ENCODE measurements at places on chromosomes 12 and 14.
A peak's percentile ranks its signal among the peaks of the same experiment; 100 is the strongest.

DNA sequence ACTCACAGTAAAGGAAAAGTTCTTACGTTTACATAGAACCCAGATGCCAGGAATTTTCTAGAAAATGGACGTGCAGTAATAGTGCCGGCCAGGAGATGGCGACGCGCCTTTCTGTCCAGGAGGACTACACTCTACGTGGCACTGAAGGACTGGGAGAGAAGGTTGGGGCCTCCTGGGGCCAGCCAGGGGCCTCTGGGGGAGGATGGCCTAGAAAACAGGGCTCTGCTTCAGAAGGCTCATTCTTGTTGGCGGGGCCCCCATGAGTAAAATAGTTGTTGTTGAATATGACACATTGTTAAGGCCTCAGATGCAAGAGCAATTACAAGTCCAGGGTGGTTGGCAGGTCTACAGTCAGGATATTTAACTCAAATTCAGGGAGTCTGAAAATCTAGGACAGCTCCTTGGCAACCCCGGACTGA is 120.1 kb upstream of the MAX start:
- peak; percentile 42 for DNase-seq

- DNase-seq: no peak
These were observed 16.4 kb downstream of the MANSC1 start for GRCh38 chr12:12333407-12334366.

GRCh38 chr14:54591461-54591860 is 24.5 kb downstream of the SAMD4A start:
- no peak for DNase-seq

DNA sequence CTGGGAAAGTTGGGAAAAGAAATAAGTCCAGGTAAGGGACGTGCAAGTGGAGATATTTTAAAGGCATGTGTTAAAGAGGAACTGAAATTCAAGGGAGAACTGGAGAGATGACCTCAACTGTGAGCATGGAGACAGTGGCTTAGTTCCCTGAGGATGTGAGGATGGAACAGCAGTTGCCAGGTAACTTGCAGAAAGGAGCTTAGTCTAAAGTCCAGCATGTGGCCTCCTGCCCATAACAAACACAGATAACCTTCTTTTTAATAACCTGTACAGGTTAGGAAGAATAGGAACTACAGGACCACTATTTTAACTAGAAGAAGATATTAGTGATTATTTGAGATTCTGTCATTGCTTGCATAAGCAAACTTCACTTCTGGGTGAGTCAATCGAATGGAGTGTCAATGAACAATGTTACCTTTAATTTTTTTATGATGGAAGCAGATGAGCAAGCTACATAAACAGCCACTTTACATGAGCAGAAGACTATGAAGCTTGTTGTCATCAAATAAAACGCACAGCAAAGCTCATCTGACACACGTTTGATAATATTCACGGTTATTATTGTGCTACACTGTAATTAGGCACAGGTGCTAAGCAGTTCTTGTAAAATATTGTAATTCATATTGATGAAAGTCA is 291.7 kb upstream of the DDHD1 start:
- no peak for DNase-seq

- no peak for DNase-seq
These were observed 579.1 kb downstream of the TMTC2 start for GRCh38 chr12:83265808-83266207.

DNA sequence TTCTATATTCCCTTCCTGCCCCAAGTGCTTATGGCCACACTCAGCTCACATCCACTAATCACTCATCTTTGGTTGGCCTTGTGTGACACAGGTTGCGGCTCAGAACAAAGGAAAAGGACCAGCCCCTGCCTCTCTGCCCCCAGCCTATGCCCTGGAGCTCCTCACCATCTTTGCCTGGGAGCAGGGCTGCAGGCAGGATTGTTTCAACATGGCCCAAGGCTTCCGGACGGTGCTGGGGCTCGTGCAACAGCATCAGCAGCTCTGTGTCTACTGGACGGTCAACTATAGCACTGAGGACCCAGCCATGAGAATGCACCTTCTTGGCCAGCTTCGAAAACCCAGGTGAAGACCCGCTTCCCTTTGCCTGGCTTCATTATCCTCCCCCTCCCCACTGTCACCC is 15.8 kb upstream of the OAS2 start:
- no peak for DNase-seq

DNA sequence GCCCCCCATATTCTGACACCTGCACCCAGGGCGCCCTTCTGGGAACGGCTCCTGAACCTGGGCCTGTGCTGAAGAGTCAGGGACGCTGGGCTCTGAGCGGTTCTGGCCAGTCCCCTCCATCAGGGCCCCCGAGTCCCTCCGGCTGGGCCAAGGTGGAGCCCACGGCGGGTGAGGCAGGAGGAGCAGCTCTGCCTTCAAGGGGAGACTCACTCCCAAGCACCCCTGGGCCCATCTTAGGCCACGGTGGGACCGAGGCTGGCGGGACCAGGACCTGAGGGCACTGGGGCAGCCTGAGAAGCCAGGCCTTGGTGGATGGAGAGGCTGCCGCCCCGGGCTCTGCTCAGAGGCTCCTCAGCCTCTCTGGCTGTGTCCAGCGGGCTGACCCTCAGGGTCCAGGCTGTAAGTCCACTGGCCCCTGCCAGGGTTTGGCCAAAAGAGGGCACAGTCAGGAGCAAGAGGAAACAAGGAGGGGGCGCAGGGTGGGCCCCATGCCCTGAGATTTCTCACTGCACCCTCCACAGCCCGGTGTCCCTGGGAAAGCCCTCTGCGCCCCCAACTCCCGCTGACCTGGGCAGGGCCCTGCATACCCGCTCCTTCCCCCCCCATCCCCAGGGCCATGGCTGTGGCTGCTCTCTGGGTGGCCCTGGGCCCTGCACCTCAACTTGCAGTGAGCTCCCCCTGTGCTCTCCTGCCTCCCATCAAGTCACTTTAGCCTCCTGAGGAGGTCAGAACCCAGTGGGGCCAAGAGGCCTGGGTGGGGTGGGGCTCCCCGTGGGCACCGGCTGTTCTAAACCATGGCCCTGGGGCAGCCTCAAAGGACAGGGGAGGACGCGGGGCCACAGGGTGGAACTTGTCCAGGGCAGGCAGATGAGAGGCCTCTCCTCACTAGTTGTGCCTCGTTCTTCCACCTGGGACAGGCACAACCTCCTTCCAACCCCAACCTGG is 266.4 kb upstream of the SFSWAP start:
- no peak for DNase-seq

DNA sequence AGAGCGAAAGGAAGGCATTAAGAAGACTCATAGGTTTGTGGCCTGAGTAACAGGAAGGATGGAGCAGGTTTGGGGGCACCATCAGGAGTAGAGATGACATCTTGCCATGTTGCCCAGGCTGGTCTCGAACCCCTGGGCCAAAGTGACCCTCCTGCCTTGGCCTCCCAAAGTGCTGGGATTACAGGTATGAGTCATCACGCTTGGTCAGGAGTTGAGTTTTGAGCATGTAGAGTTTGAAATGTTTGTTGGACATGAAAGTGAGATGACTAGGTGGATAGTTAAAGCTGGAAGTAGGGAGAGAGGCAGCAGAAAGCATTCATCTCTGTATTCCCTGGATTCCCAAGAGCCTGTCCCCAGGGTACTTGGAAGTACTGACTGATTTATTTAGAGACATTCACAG is 112.6 kb downstream of the ERC1 start:
- no peak for DNase-seq

DNA sequence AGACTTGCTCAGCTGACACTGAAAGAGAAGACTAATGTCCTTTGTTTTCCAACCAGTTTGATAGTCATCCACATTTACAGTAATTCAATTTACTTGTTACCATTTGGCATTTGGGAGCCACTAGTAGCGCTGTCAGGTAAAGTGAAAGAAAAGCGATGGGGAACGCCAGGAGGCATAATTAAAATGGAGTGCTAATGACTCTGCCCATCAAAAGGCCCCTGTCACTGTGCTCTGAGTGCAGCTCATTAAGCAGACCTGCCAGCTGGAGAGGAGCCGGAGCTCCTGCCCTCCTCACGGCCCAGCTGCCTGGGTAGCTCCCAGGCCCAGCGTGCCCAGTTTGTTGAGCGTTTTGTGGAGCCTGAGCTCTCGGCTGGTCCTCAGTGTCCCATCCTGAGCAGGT is 463.6 kb upstream of the CCDC196 start:
- DNase-seq: no peak

DNA sequence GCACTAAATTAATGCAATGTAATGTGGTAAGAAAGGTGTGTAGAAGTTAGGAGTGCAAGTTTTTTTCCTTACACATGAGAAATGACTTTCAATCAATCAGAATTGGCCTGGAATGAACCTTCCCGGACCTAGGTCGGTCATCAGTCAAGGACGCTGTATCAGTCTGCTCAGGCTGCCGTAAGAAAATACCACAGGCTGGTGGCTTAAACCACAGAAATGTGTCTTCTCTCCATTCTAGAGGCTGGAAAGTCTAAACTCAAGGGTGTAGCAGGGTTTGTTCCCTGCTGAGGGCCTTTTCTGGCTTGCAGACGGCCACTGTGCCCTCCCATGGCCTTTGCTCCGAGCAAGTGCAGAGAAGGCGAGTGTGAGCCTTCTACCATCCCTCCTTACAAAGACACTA is 86.6 kb upstream of the DYNC1H1 start:
- DNase-seq: no peak

DNA sequence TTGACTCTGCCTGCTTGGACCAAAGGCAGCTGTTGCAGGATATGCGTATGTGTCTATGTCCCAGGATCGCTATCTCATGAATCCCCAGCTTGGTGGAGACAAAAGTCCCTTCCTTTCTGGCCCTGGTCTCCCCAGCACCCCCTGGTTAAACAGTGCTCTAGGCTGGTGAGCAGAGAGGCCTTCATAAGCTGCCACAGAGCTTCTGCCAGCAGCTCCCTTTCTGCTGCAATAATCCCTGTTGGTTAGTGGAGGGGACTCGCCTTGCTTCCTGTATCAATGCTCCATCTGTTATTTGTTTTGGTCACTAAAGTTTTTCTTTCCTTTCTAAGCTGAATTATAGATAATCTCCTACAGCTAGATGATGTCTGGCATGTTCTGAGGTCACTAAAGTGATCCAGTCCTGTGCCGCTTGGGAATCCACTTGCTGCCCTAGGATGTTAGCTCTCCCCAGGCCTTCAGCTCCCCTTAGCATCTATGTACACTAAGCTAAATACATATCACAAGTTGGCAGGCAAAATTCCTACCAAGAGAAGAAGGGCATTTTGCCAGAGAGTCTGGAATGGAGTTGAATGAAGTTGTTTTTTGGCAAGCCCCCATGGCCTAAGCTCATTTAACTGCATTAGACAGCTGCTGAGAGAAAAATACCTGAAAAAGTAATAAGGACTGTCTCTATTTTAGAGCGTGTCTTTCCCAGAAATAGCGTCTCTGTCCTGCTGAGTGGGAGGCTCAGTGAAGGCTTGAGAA is 47.8 kb downstream of the RDH12 start:
- no peak for DNase-seq

- DNase-seq: peak; percentile 45
These were observed 40.3 kb downstream of the MAP1LC3B2 start for GRCh38 chr12:116599285-116600136.

DNA sequence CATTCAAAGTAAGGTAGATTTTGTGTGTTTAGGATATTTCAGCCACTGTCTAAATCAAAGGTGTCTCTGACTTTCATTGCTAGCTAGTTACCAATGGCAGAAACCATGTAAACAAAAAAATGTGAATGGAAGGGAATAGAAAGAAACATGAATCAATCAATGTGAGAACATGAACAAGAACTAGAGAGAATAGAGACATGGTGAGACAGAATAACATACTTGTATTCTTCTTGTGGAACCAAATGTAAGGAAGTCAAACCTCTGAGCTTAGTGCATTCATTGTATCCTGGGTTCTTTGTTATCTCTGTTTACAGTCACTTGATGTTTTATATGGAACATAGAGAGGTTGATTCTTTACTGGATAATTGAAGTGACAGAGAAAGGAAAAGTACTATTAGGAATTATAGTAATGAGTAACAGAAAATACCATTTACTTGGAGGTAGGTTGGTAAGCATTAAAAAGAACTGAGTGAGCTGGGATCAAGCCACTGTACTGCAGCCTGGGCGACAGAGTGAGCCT is 2.6 kb upstream of the WNK1 start:
- no peak for DNase-seq

GRCh38 chr12:125282921-125283320 is 217.7 kb downstream of the AACS start:
- no peak for DNase-seq

- no peak for DNase-seq
These were observed 75.4 kb downstream of the IFT81 start for GRCh38 chr12:110199339-110200123.

All from T-cell (primary cell).